Stimulated activated CD4-positive, alpha-beta T cell treated with anti-CD3 and anti-CD28 coated beads, Interleukin-15, amount 100 ng/mL, for 1 hour (primary cell): ENCODE measurements at places on chromosomes 16 and 17.

DNA sequence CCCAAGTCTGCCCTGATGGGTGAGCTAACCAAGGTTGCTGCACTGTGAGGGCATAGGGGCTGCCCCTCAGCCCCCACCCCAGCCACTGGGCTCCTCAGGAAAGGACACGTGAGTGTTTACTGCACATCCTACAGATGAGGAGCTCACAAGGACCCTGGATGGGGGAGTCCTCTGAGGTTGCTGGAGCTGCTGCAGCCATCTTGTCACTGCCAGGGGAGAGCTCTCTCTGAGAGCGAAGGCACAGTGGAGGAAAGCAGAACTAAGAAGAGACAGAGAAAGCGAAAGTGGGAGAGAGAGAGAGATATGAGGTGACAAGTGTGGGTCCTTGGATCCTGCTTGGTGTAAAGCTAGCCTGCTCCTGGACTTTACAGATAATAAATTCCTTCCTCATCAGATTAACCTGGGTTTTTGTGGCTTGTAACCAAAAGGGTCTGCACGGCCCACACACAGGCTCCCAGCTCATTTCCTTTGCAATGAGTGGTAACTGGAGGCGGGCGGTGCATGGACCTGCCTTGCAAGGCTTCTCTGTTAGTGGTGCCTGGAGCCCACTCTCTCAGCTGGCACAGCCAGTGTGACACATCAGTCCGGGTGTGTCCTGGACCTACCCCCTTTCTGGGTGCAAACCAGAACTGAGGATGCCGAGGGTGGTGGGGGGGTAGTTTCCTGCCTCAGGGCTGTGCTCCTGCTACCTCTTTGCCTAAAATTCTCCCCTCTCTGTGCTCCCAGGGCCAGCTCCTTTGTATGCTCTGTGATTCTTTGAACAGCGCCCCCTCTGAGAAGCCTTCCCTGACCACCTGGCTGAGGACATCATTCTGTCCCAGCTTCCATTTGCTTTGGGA lies 14.2 kb downstream of the SNX20 start:
- DNase-seq, result no peak

GRCh38 chr16:56300891-56301850 lies 109.9 kb downstream of the GNAO1 start:
- DNase-seq, result no peak

DNA sequence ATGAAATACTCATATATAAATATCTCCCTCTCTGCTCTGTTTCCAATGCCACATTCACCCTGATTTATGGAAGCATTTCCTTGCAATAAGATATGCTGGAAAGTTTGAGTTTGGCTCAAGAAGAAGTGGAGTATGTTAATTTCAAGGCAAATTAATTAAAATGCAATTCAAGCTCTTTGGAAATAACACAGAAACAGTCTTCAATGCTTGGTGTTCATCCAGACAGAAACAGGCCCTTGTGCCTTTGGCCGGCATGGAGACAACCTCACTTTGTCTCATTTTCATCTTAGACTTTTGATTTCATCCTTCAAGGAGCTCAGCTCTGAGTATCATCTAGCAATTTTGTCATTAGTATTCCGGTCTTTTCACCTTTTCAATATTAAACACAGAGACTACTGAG lies 210.0 kb downstream of the C16orf95 start:
- no peak for DNase-seq

DNA sequence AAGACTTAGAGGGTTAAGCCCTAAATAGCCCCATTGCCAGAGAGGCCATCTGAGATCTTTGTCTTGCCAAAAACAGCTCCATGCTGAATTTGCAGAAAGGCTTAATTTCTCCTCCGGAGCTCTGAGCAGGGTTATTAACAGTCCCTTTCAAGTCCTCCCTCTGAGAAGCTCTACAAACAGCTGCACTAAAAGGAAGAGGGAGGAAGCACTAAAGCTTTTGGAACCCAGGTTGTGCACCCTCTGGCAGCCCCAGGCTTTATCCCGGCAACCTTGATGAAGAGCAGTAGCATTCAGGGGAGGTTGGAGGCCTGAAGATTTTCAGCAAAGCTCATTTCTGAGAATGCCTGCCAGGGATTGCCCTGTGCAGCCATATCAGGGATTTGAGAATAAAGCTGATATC lies 554.7 kb downstream of the RBFOX1 start:
- no peak for DNase-seq

DNA sequence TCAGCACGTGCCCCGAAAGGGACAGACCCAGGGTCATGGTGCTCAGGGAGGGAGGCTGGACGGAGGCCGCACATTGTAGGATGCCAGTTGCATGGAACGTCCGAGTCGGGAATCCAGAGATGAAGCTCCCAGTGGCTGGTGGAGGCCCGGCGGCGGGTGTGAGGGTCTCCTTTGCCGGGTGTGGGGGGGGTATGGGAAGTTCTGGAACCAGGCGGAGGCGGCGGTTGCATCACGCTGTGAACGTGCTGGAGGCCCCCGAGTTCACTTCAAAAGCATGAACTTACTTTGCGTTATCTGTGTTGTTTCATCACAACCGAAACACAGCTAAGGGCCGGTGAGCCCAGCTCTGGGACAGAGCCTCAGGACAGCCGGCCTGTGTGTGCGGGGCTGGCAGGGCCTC lies 73.4 kb upstream of the GNG13 start:
- DNase-seq, result no peak

- no peak for DNase-seq
Measured at GRCh38 chr17:39751637-39752036, 13.9 kb downstream of the GRB7 start.

DNA sequence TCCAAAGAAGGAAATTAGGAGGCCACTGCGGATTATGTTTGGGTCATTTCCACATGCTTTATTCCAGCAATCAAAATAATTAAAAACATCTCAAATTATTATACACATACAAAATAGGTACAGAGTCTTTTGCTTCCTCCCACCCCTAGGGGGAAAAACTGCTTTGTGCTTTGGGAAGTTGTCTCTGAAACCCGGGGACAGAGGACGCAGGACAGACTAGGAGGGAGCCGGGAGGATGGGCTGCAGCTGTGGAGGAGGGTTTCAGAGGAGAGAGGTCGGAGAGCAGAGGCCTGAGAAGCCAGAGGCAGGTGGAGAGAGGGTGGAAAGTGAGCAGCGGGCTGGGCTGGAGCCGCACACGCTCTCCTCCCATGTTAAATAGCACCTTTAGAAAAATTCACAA lies 17.4 kb downstream of the COL1A1 start:
- DNase-seq, result no peak

DNA sequence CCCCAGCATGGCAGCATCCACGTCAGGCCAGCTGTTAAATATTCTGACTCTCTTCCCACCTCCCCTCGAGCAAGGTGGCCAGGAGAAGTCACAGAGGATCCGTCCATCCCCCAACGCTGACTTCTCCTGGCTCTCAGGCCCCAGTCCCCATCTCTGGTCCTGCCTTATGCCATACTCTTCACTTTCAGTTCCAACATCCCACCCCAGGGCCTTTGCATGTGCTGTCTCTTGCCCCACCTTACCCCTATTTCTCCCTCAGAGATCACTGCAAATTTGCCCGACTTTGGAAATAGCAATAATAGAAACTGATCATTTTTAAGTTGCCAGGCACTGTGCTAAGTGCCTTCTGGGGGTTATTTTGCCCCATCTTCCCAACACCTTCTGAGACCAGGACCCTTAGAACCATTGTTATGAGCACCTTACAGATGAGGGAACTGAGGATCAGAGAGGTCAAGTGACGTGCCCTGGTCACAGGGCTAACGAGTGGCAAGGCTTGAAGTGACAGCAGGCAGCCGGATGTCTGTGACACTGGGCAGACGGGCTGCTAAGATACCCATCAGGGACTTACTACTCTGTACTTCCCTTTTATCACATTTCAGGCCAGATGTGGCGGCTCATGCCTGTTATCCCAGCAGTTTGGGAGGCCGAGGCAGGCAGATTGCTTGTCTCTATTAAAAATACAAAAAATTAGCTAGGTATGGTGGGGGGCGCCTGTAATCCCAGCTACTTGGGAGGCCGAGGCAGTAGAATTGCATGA lies 17.7 kb downstream of the HID1 start:
- DNase-seq, result no peak

- DNase-seq, result no peak
Measured at GRCh38 chr17:78966123-78966813, 13.5 kb downstream of the LGALS3BP start.

GRCh38 chr17:27345141-27345904 lies 51.4 kb downstream of the WSB1 start:
- DNase-seq, result no peak

DNA sequence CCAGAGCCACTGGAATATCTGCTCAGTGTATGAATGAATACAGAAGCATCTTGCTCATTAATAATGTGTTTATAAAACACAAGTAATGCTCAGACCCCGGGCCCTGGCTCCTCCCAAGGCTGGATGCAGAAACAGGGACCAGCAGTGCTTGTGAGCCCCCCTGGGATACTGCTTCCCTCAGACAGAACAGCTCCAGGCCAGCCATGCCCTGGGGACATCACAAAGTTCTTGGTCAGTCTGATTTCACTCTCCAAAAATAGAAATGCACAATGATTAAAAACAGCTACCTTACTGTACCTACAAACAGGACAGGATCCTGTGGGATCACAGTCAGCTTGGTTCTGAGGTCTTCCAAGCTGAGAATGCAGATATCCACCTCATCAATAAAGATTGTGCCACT lies 68.2 kb downstream of the ABCC12 start:
- DNase-seq, result no peak

- no peak for DNase-seq
Measured at GRCh38 chr16:81574168-81574567, 129.6 kb downstream of the CMIP start.

DNA sequence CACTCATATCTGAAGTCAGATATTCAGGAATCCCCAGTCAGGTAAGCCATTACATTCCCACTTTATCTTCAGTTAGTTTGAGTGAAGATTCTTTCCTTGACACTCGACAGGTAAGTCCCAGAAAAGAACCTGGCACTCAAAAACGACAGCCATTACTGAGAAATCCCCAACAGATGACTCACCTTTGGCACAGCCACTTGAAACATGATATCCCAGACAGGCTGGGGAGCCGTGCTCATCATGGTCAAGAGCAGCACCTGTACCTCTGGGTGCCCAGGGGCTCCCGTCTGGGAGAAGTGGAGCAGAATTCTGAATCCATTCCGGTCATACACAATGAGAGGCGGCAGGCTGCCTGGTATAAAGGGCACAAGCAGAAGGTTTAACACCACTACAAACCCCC lies 16.8 kb upstream of the COG7 start:
- DNase-seq, result no peak

DNA sequence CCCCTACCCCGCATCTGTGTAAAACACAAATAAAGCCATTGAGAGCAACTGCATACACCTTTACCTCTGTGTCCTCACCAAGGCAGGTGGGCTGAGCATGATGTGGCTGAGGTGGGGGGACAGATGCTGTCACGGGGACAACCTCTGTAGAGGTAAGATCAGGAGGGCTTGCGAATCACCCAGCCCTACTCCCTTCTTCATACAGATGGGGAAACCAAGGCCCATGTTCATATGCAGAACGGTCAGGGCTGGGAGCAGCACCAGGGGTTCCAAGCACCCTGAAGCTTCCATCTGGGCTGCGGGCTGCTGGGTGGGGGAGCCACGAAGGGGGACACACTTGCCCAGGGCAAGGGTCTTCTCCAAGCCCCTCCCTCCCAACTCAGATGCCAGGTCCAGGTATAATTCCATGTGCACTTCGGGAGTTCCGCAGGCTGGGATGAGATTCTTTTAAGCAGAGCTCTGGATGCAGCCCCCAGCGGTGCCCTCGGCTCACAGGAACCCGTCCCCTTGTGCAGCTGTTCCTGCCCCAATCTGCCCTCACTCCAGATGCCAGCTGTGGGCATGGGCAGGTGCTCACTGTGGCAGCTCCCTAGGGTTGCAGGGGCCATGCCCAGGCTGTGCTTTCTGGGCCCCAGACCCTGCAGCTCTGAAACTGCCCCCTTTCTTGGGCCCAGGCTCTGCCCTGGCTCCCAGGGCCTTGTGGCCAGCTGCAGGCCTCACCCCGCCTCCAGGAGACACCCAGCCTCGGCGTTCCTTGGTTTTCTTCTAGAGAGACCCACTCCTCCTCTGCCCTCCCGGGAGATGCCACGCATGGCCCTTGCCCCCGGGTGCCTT lies 9.6 kb downstream of the CTRB1 start:
- no peak for DNase-seq

DNA sequence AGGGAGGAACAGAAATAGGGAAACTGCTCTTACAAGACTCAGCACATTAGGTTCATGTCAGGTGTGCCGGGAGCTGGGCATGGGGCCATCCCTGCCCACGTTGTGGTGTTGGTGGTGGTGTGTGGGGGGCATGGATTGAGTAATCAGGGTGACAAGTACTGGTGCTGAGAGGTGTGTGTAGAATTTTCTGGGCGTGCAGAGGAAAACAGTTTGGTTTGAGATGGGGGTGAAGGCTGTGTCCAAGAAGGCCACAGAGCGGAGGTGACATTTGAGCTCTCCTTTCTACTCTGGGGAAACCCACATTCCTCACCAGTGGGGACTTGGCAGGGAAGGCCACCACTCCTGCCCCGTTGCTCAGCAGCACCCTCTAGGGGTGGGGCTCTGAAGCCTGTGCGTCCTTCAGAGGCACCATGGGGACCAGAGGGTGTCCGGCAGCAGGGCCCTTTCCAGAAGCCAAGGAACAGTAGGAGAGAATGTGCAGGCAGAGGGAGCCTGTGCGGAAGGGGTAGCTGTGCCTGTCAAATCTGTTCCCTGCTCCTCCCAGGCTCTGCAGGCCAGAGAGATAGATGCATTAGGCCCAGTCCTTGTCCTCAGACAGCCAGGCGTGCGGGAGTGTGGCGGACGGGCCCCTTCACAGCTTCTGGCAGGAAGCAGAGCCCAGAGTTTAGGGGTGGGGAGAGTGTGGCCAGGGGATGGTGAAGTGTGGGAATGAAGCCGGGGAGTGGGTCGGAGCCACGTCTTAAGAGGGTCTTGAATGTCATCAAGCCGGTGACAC lies 48.7 kb upstream of the GSE1 start:
- DNase-seq, result peak; percentile 14

DNA sequence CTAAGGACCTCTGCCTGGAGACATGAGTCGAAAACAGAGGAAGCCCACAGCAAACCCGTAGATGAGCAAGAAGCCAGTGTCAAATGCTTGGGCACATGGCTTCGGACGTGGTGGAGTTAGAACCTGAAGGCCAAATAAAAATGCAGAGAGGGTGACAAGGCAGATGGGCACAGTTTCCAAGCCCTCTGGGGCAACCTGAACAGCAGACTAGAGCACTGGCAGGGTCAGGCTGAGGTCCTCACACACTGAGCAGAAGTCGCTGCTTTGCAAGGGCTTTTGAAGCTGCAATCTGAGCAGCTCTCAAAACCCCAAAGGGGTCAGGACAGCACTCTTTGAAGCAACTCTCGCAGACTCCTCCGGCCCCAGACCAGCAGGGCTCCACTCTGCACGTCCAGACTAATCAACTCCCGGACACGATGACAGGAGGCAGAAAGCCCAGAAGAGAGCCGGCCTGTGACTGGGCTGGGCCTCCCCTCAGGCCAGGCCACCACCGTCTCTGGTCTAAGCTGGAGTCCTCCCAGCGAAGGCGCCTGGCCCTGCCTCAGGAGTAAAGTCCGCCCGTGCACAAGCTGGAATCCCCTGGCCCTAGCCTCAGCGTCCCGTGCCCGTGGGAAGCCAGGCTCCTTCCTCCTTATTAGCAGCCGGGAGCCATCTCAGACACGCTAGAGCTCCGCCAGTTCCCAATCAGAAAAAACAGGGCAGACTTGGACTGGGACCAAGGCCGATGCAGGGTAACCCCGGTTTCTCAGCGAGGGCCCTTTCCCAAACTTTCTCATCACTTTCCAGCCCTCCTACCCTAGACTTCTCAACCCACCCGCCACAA lies 924 bp downstream of the SMARCD2 start:
- no peak for DNase-seq
